ENCODE measurements at places on chromosomes 7 and 10.
A peak's percentile ranks its signal among the peaks of the same experiment; 100 is the strongest.

GRCh38 chr10:71368643-71369042, 28.1 kb upstream of the CDH23 start:
- DNase-seq = no peak
- H3K4me1 ChIP-seq = no peaks in the 10 kb centered on the region
- H3K27me3 ChIP-seq = peaks cover 2% of the 10 kb centered on the region
- H3K4me3 ChIP-seq = no peak overlapping the region
- no peak overlapping the region for H3K27ac ChIP-seq

GRCh38 chr10:73917566-73918305, 6.8 kb downstream of the PLAU start:
- H3K36me3 ChIP-seq = peaks cover 15% of the 10 kb centered on the region
- no peak overlapping the region for H3K27ac ChIP-seq
- H3K27me3 ChIP-seq = no peaks in the 10 kb centered on the region
- no peak for DNase-seq
- no peak overlapping the region for H3K4me3 ChIP-seq

DNA sequence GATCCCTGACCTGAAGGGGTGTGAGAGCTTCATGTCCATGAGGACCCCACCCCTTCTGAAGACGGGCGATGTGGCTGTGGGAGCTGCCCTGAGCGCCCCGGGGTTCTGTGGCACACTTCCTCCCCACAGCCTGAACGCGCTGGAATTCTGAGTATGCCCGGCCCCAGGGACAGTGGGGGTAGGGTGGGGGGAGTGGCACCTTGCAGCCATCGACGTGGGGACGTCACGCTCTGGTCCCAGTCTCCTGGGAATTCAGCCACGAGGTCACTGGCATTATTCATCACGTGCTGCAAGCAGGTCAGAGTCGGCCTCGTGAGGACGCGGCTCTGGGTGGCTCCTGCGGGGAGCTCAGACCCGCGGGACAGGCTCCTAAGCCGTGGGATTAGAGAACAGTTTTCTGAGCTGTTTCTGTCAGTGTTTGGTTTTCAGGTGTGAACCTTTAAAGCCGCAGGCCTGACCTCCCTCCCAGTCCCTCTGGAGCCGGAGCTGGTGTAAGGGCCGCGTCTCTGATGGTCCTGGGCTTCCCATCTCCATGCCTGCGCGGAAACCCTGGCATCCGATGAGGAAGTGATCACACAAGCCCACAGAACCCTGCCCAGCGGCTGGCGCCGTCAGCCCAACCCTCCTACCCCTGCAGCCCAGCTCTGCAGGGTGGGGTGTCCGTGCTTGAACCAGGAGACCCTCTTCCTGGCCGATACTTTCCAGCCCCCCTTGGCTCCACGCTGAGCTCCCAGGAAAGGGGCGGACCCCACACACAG, 16.1 kb downstream of the GPR146 start:
- H3K36me3 ChIP-seq = peaks cover 6% of the 10 kb centered on the region
- H3K27me3 ChIP-seq = no peaks in the 10 kb centered on the region
- peak overlapping the region; percentile 27 for H3K27ac ChIP-seq
- peaks cover 81% of the 10 kb centered on the region for H3K4me1 ChIP-seq
- no peak for DNase-seq

- no peaks in the 10 kb centered on the region for H3K36me3 ChIP-seq
- H3K4me3 ChIP-seq = no peak overlapping the region
- no peak overlapping the region for H3K27ac ChIP-seq
- no peaks in the 10 kb centered on the region for H3K27me3 ChIP-seq
These were observed 741.2 kb upstream of the ZWINT start for GRCh38 chr10:57102236-57102635.

DNA sequence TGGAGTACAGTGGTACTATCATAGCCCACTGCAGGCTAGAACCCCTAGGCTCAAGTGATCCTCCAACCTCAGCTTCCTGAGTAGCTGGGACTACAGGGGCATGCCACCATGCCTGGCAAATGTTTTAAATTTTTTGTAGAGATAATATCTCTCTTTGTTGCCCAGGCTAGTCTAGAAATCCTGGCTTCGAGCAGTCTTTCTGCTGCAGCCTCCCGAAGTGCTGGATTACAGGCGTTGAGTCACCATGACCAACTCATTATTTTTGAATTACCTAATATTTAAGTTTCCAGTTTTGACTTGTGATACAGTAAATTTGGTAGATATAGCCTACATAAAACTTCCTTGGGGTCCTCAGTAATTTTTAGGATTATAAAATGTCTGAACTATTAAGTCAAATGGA, 74.1 kb downstream of the RUNDC3B start:
- no peaks in the 10 kb centered on the region for H3K36me3 ChIP-seq
- no peaks in the 10 kb centered on the region for H3K27me3 ChIP-seq
- no peaks in the 10 kb centered on the region for H3K4me1 ChIP-seq
- no peak for DNase-seq
- no peak overlapping the region for H3K27ac ChIP-seq
- no peak overlapping the region for H3K4me3 ChIP-seq

All from K562 (cell line).